Pons (tissue), 1 donor: ENCODE measurements at places on chromosomes 12 and 14.

DNA sequence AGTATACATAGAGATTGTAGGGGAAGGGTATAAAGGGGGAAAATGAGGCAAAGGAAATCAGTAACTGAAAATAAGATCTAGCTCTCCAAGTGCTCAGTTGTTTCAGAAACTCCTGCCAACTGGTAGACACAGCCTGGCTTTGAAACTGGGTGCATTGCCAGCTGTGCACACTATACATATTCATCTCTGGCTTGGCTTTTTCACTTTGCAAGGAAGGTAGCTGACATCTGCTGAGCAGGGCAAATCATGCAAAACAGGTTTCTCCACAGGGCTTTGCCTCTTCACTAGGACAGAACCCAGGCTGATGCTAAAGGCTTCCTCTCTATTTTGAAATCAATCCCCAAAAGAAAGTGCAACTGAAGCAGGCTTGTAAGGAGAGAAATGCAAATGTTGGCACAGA, 101.5 kb downstream of the HELB start:
- peak; percentile 73 for DNase-seq

GRCh38 chr14:87745507-87746118, 247.4 kb downstream of the GALC start:
- DNase-seq: peak; percentile 8

- no peak for DNase-seq
These were observed 102.6 kb upstream of the KRR1 start for GRCh38 chr12:75613981-75614380.

DNA sequence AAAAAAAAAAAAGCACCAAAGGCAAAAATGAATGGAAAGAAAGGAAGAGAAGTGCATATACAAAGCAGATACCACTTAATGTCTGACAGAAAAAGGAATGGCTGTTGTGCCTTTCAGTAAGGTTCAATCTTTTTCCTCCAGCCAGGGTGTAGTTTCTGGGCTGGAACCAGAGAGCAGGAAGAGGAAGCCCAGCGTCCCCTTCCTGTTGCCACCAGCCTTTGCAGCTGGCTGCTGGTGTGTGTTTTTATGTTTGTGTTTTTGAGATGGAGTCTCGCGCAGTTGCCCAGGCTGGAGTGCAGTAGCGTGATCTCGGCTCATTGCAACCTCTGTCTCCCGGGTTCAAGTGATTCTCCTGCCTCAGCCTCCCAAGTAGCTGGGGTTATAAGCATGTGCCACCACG, 64.6 kb upstream of the LTA4H start:
- DNase-seq: no peak

DNA sequence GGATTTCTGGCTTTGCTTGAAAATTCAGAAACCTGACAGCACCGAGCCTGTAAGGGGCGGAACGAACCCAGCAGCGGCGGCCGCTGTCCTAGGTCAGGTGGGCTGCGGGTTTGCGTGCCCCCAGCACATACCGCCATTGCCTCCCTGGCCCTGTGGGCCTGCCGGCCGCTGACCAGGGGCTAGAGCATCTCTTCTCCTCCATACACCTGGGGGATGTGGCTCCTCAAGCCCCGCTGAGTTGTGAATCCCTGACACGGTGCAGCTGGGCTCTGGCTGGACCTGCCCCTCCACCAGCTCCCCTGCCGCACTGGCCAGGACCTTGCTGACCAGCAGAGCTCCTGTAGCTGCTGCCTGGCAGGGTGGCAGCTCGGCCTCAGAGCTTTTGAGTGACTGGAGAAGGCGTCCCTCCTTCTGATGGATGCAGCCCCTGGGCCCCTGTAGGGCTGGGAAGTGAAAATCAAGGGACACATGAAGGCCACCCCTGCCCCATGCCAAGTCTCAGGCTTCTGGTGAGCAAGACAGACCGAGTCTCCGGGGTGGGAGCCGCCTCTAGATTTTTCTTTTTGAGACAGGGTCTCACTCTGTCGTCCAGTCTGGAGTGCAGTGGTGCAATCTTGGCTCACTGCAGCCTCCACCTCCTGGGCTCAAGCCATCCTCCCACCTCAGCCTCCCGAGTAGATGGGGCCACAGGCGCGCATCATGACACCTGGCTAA, 184.9 kb upstream of the SFSWAP start:
- DNase-seq: no peak

GRCh38 chr12:51269174-51270066, 795 bp downstream of the SMAGP start:
- no peak for DNase-seq

DNA sequence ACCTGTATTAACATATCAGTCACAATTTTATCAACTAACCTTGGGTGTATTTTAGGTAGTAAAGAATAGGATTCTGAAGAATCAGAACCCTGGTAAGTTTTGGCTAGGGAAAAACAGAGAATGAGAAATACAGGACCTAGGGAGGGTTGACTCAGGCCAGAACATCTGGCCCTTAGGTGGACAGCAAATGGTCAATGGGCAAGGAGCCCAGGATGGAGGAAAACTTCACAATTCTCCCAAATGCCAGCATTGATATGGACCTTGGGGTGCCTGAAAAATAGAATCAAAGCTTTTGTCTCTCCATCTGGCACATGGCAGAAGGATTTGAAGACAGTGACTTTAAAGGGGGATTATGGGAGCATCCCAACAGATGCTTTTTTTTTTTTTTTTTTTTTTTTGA, 32.7 kb upstream of the PRPF39 start:
- DNase-seq: peak; percentile 11

DNA sequence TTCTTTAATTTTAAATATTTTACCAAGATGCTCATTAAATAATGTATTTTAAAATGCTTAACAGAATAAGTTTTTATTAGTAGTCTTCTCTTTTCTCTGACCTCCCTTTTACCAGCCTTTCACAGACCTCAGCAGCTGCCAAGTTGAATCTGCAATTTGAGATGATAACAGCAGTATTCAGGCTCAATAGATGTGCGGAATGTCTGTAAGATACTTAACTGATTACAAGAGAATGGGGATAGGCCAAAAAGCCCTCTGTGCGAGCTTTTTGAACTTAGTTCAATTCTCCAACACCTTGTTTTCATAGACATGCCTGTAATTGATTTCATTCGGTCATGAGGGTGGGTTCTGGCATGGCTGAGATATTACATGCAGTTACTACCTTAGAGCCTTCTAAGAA, 277.2 kb downstream of the TMTC2 start:
- DNase-seq: no peak

DNA sequence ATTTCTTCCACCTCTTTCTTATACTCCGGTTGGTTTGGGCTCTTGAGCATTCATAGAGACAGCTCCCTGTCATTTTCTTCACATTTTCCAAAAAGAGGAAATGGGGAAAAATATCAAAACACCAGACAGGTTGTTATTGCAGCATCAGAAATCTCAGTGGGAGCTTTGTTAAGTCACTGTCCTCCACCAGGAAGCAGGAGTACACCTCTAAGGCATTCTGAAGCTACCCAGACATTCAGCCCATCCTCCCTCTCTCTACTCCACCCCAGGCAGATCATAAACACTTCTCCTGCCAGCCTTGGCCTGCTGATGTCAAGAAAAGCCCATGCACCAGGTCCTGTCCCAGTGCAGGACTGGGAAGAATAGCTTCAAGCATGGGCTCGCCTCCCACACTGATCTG, 1198.3 kb downstream of the VRK1 start:
- DNase-seq: no peak
